ENCODE measurements at places on chromosomes 3 and 15.

DNA sequence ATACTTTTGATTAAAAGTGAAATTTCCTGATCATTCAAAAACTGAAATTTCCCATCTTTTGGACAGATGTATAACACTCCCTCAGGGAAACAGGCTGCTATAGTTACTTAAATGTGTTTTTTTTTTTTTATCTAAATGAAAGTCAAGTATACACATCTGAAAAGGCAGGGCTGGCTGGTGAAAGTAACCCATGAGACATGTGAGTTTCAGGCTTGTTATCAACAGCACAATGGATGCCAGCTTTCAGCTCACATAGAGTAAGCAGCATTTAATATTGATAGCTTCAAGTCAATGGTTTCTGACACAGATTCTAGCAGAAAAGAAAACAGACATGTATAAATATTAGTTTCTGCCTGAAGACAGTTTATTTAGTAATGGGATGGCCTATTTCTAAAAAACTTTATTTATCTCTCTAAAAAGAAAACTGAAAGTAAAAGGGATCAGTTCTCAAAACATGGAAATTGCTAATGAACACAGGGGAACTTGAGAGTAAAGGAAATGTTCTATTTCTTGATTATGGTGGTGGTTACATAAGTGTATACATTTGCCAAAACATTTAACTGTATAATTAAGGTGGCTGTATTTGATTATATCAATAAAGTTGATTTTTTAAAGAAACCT lies 89.7 kb upstream of the CMC1 start:
- DNase-seq: no peak

- no peak for DNase-seq
These were observed 62.2 kb downstream of the ABHD5 start for GRCh38 chr3:43752905-43753304.

- no peak for DNase-seq
These were observed 24.5 kb downstream of the SLC6A20 start for GRCh38 chr3:45771831-45772230.

DNA sequence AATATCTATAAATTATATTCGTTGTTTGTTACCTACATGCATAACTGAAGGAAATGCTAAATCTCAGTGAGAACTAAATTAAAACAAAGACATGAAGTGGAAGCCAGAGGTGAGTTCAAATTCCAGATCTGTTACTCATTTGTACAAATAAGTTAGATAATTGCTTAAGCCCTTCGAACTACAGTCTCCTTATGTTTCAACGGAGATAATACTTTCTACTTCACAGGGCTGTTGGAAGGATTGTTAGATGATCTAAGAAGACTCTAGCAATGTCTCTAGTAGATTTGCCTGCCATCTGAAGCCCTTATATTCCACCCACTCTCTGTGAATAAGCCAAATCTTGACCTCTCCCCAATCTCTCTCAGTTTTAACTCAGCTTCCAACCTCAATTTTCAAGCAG lies 125.8 kb downstream of the P2RY1 start:
- no peak for DNase-seq

DNA sequence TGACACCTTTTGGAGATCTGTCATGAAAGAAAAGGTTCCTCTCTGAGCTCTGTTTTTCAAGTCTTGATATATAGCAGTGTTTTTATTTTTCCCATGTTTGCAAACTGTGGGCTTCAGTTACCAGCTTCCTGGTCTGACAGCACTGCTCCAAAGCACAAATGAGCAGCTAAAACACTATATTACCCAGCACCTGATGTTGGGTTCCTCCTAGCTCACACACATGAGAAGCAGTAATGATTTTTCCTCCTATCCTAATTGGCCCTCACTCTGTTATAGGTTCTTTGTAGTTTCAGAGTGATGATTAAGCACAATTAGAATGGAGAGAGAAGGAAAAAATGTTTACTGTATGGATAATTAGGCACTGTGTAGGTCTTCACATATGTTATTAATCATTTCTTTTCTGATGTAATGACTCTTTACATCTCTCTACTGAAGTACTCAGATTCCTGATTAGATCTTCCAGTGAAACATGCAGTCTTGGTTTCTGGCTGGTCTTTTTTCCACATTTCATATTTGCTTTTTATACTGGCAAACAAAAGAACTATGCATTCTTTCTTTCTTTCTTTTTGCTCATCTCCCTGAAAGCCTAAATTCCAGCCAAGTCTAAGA lies 939.7 kb downstream of the NSUN3 start:
- no peak for DNase-seq

Measured in activated CD4-positive, alpha-beta T cell treated with anti-CD3 and anti-CD28 coated beads, Interleukin-2, Interleukin-4, amounts not matched to agents 100 ng/mL and 50 ng/mL, durations not matched to agents 16 hours and 8 hours (primary cell).